ENCODE measurements at places on chromosomes 2 and 18. TPM values are rescaled to one million over a fixed set of nuclear protein-coding genes. Genes with fewer than 3 reads are reported as not detected.

DNA sequence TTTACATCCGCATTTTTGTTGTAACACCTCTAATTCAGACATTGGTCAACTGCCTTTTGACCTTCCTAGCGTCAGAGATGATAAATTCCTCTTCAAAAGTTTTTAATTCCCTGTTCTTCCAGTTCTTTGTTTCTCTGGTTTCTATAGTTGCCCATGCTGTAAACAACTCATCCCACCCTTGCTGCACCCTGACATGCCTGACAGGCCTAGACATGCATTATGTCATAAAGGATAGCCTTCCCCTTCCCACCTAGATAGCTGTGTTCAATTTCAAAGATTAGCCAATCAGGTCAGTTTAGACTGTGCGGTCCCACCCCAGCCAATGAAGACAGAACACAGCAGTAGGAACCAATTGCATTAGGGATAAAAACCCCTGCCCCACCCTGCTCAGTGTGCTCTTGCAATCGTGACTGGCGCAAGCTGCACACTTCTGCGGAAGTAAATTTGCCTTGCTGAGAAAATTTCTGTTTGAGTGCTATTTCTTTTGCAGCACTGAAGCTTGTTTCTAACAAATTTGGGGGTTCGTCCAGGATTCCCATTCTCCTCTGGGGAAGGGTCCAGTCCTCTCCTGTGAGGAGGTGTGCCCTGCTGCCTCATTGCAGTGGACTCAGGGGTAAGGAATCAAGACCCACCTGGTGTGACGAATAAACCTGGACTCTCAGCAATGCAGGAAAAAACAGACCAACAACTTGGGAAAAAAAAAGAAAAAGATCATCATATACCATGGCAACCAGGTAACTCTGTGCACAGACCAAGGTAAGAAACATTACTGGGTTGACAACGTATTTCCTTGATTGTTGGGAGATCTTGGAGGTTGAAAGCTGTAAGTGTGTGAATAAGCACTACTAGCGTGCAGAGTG is 9.1 kb upstream of the SAP130 start:
- no peaks in the 10 kb centered on the region for H3K36me3 ChIP-seq
- no peaks in the 10 kb centered on the region for H3K27me3 ChIP-seq
- no peak overlapping the region for H3K4me3 ChIP-seq
- no peaks in the 10 kb centered on the region for H3K4me1 ChIP-seq
- DNase-seq = no peak
- H3K27ac ChIP-seq = no peak overlapping the region

DNA sequence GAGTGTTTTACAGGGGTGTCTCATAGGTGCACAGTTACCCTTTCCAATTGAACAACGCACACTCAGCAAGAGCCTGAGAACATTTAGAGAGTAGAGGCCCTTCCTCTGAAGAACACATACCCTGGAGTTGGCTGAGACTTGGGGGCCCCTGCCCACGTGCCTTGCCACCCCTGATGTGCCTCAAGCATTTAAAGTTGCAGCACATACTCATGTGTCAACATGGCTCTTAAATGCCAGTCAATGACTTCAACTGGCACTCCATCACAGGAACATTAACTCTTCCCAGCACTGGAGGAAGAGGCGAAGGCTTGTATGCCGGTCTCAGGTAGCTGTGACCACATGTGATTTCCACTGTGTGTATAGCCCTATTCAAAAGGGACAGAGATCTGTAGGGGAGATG is 57.4 kb downstream of the SPRED2 start:
- no peak overlapping the region for H3K4me3 ChIP-seq
- peaks cover 14% of the 10 kb centered on the region for H3K4me1 ChIP-seq
- H3K36me3 ChIP-seq = no peaks in the 10 kb centered on the region
- DNase-seq = no peak

- H3K27me3 ChIP-seq = no peaks in the 10 kb centered on the region
- H3K27ac ChIP-seq = no peak overlapping the region
- no peak for DNase-seq
- H3K36me3 ChIP-seq = peaks cover 24% of the 10 kb centered on the region
- no peak overlapping the region for H3K4me3 ChIP-seq
Measured at GRCh38 chr2:127853671-127854070, 4.3 kb downstream of the POLR2D start.

GRCh38 chr2:28702415-28702861 is 49.2 kb upstream of the PPP1CB start:
- H3K36me3 ChIP-seq = no peaks in the 10 kb centered on the region
- no peaks in the 10 kb centered on the region for H3K27me3 ChIP-seq
- DNase-seq = no peak

GRCh38 chr2:1458432-1458831 is 45.2 kb downstream of the TPO start:
- H3K36me3 ChIP-seq = no peaks in the 10 kb centered on the region
- no peak for DNase-seq
- H3K4me3 ChIP-seq = no peak overlapping the region
- no peaks in the 10 kb centered on the region for H3K27me3 ChIP-seq
- H3K27ac ChIP-seq = no peak overlapping the region

GRCh38 chr2:200003444-200003843 is 48.1 kb downstream of the MAIP1 start:
- no peak for DNase-seq
- H3K36me3 ChIP-seq = no peaks in the 10 kb centered on the region
- H3K4me3 ChIP-seq = no peak overlapping the region
- H3K4me1 ChIP-seq = no peaks in the 10 kb centered on the region
- no peaks in the 10 kb centered on the region for H3K27me3 ChIP-seq

DNA sequence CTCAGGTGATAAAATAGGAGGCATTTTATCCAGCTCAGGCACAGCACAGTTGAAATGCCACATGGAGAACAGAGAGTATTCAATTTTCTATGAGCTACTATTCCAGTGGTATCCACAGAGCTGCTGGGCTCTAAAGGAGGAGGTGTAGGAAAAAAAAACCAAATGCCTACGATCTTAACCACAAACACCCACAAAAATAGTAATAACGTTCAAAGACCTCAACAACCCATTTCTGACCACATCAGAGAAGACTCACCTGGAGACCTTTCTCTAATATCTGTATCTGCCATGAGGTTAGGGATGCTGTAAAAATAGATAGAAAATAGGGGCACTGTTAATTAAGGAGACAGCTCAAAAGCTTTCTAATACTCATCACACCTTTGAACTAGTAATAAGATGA is 294.6 kb upstream of the PARD3B start:
- no peak overlapping the region for H3K27ac ChIP-seq
- no peak overlapping the region for H3K4me3 ChIP-seq
- no peaks in the 10 kb centered on the region for H3K36me3 ChIP-seq
- no peaks in the 10 kb centered on the region for H3K27me3 ChIP-seq
- H3K4me1 ChIP-seq = no peaks in the 10 kb centered on the region

DNA sequence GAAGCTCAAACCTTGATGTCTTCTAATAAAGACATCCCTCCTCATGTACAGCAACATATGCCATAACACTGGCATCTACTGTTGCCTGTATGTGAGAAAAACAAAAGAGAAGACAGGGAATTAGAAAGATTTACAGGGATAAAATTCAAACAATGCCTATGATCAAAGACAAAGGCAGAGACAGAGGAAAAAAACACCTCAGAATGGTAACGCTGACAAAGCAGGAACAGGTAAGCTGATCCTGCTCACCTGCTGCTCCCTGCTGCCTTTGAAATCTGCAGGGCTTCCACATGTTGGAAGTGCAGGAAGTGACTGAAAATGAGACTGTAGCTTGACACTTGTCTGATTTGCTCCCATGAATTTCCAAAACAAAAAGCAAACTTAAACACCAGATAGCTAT is 90.2 kb upstream of the DNAJC10 start:
- H3K4me1 ChIP-seq = no peaks in the 10 kb centered on the region
- no peak overlapping the region for H3K4me3 ChIP-seq
- H3K27me3 ChIP-seq = peaks cover 4% of the 10 kb centered on the region

DNA sequence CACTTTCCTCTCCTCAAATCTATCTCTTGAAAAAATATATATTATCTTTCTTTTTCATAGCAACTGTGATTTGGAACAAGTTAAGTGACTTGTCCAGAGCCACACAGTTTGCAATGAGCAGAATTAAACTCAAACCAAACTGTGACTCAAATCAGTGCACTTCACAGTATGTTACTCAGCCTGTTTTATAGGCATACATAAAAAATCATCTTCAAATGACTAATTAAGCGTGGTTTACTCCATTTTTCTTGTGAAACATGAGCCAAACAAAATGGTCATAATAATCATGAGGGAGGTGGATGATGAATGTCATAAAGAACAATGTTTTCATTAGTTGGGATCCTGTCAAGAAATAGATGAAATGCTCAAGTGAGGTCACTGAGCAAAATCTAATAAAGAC is 6.1 kb upstream of the CCDC178 start:
- no peak overlapping the region for H3K27ac ChIP-seq
- H3K4me3 ChIP-seq = no peak overlapping the region
- DNase-seq = no peak
- no peaks in the 10 kb centered on the region for H3K4me1 ChIP-seq
- no peaks in the 10 kb centered on the region for H3K36me3 ChIP-seq
- no peaks in the 10 kb centered on the region for H3K27me3 ChIP-seq

- no peaks in the 10 kb centered on the region for H3K4me1 ChIP-seq
- no peaks in the 10 kb centered on the region for H3K27me3 ChIP-seq
- H3K36me3 ChIP-seq = no peaks in the 10 kb centered on the region
- H3K27ac ChIP-seq = no peak overlapping the region
Measured at GRCh38 chr2:237557633-237558015, 8.8 kb upstream of the PRLH start.

DNA sequence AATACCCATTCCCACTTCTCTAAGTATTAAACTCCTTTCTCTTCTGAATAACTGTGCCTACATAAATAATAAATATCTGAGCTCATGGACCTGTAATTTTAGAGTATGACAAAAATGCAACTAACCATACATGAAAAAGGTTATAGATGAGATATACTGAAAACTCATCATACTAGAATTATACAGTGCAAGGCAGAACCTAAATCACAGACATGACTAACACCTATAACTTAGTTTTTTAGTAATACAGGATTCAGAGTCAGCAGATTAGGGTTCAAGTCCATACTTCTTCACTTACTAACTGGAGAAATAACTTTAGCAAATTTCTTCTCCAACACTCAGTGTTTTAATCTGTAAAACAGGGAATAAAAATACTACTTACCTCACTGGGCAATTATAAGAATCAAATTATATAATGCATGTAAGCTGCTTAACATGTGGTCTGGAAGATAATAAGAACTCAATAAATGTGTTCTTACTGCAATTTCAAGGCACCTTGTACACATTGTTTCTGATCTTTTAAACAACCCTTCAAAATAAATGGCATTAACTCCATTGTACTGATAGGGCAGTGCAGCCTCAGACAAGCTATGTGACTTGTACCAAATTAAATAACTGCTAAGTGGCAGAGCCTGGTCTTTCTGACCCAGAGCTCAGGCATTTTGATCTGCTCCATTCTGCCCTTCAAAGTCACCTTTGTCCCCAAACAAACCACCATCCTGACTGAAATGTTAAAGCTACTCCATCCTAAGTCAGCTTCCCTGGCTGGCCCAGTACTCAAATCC is 39.6 kb upstream of the KLF7 start:
- H3K36me3 ChIP-seq = no peaks in the 10 kb centered on the region
- H3K4me1 ChIP-seq = no peaks in the 10 kb centered on the region
- DNase-seq = no peak
- H3K4me3 ChIP-seq = no peak overlapping the region

- H3K27ac ChIP-seq = no peak overlapping the region
- no peaks in the 10 kb centered on the region for H3K36me3 ChIP-seq
Measured at GRCh38 chr2:95273566-95274290, 521 bp upstream of the PROM2 start.

DNA sequence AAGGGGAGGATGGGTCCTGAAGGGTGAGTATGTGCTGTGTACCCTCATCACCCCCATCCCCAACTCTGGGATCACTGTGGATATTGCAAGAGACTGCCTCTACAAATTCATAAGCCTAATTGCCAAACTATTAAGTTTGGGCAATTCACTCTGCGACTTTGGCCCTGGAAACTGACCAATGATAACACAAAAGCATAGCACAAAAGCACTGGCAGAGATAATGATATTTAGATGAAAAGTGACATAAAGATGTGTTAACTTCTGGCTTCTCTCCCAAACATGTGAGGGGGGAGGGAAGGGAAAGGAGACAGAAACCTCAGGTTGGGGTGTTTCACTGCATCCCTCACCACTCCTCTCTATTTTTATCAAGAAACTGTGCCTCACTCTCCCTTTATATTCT is 150.3 kb downstream of the SATB2 start:
- H3K36me3 ChIP-seq = no peaks in the 10 kb centered on the region
- no peak overlapping the region for H3K4me3 ChIP-seq
- no peaks in the 10 kb centered on the region for H3K4me1 ChIP-seq
- no peak overlapping the region for H3K27ac ChIP-seq

- no peaks in the 10 kb centered on the region for H3K36me3 ChIP-seq
- no peak overlapping the region for H3K4me3 ChIP-seq
- peaks cover 12% of the 10 kb centered on the region for H3K4me1 ChIP-seq
- DNase-seq = no peak
Measured at GRCh38 chr2:62432407-62432806, 73.6 kb downstream of the TMEM17 start.

GRCh38 chr2:230060672-230061293 is 7.9 kb downstream of the SLC16A14 start:
- H3K4me3 ChIP-seq = no peak overlapping the region
- no peaks in the 10 kb centered on the region for H3K36me3 ChIP-seq
- no peak overlapping the region for H3K27ac ChIP-seq
- no peak for DNase-seq
- H3K4me1 ChIP-seq = no peaks in the 10 kb centered on the region
- no peaks in the 10 kb centered on the region for H3K27me3 ChIP-seq

- H3K27ac ChIP-seq = no peak overlapping the region
- H3K27me3 ChIP-seq = no peaks in the 10 kb centered on the region
- H3K36me3 ChIP-seq = no peaks in the 10 kb centered on the region
- no peaks in the 10 kb centered on the region for H3K4me1 ChIP-seq
- DNase-seq = no peak
- H3K4me3 ChIP-seq = no peak overlapping the region
Measured at GRCh38 chr18:76322686-76323085, 172.4 kb downstream of the ZNF516 start.

- H3K4me3 ChIP-seq = no peak overlapping the region
- no peak overlapping the region for H3K27ac ChIP-seq
- H3K27me3 ChIP-seq = peaks cover 30% of the 10 kb centered on the region
- H3K36me3 ChIP-seq = no peaks in the 10 kb centered on the region
- DNase-seq = peak; percentile 57
- H3K4me1 ChIP-seq = peaks cover 12% of the 10 kb centered on the region
Measured at GRCh38 chr2:222319586-222320435, 21.0 kb upstream of the PAX3 start.

DNA sequence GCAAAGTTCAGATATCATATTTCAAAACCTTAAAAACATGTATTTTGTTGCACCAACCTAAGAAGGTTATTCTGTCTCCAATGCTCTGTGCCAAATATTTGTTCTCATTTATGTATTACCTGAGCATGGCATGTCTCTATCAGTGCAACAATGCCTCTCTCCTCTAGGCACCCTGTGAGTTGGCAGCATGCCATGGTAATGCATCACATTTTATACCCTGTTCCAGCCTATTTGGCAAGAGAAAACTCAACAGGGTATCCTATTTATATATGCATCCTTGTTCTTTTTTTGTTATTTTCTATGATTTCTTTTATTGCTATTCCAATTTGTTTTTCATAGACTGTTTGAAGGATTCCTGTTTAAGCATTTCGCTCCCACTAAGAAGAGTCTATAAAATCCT is 126.3 kb upstream of the NRXN1 start:
- no peaks in the 10 kb centered on the region for H3K4me1 ChIP-seq
- H3K27ac ChIP-seq = no peak overlapping the region
- no peak overlapping the region for H3K4me3 ChIP-seq
- no peak for DNase-seq

PDCD1 gene
- 0.87 TPM for total RNA-seq

RAX gene
- not detected for total RNA-seq

DNAJC27 gene
- total RNA-seq = 15.6 TPM

CYP26B1 gene
- not detected for total RNA-seq

LHCGR gene
- not detected for total RNA-seq

FTCDNL1 gene
- total RNA-seq = 1.6 TPM

ATRAID gene
- 88.8 TPM for total RNA-seq

LOXHD1 gene
- total RNA-seq = not detected
